ENCODE measurements at places on chromosomes 4 and X.

DNA sequence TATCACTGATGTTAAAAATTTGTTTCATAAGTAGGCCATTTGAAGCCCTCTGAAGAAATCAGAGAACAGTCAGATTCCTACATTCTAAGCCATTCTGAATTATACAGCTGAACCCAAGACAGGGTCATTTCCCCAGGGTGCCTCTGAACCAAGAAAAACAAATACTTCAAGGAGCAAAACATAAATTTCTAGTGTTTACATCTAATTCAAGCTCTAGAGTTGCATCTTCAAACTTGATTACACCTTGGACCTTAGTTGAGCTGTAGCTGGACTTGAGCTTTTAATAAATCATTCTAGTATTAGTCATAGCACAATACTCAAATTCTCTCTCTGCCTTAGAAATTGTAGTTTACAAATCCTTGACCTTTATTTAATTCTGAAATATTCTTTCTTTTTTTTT, 87.6 kb upstream of the IL15 start:
- DNase-seq = no peak

DNA sequence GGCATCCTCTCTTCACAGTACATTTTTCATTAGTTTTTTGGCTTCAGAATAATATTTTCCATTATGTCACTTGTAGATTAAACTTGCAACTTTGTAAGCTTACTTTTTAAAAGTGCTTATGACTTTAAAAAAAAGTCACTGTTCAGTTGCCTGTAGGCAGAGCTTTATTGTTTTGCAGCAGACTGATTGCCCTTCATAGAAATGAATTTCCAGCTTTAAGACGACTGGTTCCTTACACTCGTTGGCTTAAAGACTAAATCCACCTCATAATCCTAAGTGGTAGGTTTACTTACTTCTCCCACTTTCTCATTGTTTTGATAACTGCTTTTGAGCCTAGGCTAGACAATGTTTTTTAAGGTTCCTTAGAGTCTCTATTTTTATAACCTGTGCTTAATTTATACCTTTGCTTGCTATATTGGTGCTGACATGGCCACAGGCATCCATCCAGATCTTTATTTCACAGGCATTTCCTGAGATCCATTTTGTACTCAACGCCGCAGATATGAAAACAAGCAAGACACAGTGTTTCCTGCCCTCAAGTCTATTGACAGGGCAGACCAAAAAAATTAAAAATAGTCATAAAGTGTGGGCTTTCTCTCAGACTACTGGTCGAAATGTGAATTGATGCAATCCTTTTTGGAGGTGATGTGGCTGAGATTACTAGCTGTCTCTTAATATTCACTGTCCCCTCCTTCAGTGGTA, 12.6 kb upstream of the IL13RA2 start:
- DNase-seq = no peak

GRCh38 chr4:86357608-86358007, 2.2 kb downstream of the MAPK10 start:
- no peak for DNase-seq

DNA sequence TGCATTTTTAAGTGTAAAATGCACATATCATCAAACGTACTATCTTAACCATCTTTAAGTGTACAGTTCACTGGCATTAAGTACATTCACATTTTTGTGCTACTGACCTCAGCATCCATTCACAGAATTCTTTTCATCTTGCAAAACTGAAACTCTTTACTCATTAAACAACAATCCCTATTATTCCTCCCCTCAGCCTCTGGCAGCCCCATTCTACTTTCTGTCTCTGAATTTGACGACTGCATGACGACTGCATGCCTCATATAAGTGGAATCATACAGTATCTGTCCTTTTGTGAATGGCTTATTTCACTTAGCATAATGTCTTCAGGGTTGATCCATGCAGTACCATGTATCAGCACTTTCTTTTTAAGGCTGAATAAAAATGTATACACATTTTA, 38.7 kb downstream of the CNKSR2 start:
- DNase-seq = no peak

- no peak for DNase-seq
Observed at GRCh38 chrX:133448512-133449076, 33.3 kb upstream of the GPC4 start.

GRCh38 chr4:123102897-123103471, 180.6 kb upstream of the NUDT6 start:
- no peak for DNase-seq

GRCh38 chr4:143721317-143721716, 20.8 kb upstream of the FREM3 start:
- no peak for DNase-seq

DNA sequence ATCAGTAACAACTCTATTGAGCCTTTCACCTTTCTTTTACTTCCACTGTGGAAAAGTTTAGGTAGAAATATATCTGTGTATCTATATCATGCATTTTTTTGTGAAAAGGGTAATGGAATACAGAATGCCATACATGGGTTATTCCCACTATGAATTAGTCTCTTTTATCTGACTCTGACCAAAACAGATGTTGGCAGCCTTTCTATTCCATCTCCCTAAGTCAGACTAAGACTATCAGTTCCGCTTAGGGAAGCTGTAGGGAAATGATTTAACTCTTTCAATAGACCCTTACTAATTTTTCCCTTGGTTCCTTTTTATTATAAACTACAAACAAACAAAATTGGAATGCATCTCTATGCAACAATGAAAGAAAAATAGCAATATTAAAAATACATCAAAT, 92.3 kb upstream of the LEF1 start:
- DNase-seq = no peak

GRCh38 chr4:144655491-144655890, 9.5 kb downstream of the HHIP start:
- no peak for DNase-seq

DNA sequence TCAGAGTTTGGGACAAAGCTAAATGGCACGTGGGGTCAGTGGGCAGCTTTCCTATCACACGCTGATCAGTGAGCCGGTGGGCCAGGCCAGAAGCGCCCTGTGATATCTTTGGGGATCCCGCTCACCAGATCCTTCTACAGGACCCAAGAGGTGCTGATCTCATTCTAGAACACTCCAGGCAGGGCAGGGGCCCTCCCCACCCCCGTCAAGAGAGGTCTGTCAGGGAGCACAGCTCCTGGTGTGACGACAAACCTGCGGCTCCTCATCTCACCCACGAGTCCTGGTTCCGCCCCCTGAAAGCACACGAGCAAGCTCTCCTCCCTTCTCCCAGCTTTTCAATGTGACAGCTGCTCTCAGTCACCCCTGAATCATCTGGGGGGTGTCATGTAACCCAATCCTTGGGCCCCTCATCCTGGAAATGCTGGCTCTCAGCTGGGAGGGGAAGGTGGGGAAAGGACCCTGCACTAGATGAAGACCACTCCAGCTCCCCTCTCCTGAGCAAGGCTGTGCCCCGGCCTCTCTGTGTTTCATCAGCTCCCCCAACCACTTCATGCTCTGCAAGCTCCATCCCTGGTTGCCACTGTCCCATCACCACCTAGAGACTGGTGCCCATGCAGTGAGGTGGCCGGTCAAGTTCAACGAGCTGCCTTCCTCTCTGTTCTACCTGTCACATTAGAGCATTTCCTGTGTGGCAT, 4.6 kb downstream of the HCFC1 start:
- DNase-seq = no peak

DNA sequence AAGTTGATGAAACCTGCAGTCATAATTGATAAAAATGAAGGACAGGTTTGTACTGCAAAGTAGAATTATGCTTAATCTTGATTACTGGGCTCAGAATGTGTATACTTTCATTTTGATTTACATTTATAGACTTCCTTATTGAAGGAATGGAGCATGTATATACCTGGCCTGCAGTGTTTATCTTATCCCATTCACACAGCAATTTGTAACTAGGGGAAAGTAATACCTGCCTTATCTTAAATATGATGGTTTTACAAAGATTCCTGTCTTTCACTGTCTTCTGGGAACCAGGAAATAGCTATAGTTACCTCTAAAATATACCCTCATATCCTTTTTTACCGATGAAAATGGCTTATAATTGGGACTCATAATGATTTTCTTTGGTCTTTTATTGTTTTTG, 29.7 kb downstream of the ADD1 start:
- no peak for DNase-seq

- DNase-seq = no peak
Observed at GRCh38 chrX:84611843-84612636, 109.8 kb upstream of the HDX start.

DNA sequence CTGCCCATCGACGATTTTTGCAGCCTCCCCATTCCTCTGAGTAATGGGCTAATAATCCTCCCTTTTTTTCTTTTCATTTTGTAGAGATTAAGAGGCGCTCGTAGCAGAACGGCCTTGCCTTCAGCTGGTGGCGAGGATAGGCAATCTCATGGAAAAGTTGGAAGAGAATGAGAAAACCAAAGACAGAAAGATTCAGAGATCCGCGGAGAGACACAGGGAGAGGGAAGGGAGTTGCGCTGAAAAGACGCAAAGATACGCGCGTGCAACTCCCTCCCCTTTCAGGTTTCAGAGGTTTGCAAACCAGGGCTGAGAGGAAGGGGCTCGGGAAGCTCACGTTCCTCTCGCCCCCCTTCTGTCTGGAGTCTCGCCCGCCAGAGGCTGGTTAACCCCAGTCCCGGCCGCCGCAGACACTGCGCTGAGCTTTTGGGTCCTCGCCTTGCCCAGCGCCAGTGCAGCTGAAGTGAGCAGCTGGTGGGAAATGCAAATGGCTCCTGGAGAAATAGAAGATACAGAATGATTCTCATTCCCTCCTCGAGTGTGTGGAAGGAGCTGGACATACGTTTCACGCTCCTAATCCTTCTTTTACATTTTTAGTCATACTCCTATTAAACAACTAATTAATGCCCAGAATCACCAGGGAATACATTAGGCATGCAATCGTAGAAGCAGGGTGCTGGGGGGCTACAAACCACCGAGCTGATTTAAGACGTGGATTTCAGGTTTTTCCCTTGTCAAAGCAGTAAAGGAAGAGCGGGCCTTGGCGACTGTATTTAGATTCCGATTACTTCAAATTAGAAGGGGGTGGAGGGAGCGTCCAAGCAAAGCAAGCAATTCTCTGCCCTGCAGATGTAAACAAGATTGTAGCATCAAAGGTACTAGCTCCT, 16.6 kb upstream of the PITX2 start:
- DNase-seq = no peak

GRCh38 chr4:86117705-86118302, 242.0 kb downstream of the MAPK10 start:
- no peak for DNase-seq

DNA sequence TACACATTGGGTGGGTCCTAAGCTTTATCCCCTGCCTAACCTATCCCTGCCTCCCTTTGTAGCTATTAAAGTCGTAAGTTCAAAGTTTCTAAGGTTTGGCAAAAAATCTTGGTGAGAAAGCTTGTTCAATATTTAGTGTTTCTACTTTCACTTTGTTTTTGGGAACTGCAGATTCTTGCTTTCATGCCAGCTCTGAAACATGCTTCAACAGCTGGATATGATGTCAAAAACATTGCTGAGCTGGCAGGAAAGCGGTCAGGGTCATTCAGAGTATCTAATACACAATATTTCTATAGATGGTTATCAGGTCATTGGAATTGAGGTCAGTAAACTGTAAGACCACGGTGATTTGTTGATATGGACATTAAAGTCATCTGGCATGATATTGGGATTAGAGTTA, 19.7 kb downstream of the CENPI start:
- DNase-seq = no peak

Data from activated CD4-positive, alpha-beta T cell treated with anti-CD3 and anti-CD28 coated beads, Interleukin-2, amount 50 U/mL, for 1 hour (primary cell).